ENCODE measurements at places on chromosomes 5 and 9.

DNA sequence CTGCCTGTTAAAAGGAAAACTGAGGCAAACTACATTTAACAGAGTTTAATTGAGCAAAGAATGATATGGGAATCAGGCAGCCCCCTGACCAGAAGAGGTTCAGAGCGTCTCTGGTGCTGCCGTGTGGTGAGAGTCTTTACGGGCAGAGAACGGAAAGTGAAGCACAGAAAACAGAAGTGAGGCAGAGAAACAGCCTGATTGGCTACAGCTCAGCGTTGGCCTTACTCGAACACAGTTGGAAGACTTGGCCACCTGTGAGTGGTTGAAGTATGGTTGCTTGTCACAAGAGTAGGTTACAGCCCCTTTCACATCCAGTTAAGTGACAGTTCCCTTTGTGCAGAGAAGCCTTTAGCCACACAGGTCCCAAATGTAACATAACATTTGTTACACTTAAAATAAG lies 16.9 kb upstream of the FBP1 start:
- DNase-seq, result no peak

DNA sequence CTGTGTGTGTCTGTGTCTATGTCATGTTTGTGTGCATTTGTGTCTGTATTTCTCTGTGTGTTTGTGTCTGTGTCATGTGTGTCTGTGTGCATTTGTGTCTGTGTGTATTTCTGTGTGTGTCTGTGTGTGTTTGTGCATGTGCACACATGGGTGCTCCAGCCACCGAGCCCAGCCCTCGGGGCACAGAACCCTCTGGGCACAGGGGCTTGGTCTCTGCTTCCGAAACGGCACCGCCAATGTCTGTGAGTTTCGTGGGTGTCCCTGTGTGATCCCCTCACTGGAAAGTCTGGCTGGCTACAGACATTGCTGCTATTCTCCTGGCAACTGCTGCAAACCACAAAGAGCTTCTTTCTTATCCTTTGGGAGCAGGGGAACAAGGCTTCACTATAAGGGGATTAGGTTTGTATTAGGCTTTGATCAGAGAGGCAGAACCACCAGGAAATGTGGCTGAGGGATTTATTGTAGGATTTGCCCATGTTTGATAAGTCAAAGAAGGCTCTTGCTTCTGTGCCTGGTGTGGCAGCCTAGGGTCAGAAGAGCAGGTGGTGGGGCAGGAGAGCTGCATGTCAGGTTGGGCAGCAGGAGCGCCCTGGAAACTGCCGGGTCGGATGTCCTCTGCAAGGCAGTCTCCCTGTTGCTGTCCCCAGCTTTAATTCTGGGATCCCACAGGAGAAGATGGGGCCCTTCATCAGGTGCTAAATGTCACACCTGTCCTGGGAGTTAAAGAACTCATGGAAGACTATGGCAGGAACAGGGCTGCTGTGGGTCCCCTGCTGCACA lies 39.6 kb upstream of the FCN1 start:
- DNase-seq, result no peak

DNA sequence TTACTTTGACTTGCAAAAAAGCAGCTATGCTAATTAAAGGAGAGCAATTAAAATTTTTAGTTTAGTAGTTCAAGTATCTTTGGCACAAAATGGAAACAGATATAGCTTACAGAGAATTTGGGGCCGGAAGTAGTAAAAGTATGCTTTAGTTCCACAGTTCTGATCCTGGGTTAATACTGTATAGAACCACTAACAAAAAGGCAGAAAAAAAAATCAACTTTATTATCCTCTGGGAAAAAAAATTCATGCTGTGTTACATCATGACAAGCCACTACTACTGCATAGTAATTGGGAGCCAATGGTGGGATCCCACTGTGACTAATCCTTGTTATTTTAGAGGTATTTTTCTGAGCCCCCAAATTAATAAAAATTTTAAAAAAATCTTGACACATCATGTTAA lies 246.8 kb upstream of the PRDM9 start:
- no peak for DNase-seq

DNA sequence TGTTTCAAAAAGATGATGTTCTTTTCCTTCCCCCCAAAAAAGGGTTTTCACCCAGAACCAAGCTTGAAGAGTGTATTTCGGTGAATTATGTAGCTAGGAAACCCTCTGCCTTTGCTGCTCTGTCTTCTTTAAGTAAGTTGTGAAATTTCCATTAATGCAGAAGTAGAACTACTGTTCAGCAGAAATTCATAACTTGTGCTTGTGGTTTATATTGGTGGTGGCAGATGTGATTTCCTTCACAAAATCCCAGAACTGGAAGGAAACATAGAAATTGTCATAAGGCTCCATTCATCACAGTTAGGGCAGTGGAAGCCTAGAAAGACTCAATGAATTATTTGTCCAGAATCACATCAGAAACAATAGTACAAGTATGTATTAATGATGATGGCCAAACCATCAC lies 42.1 kb upstream of the DAB2 start:
- DNase-seq, result no peak

GRCh38 chr5:137847687-137848086 lies 20.0 kb upstream of the MYOT start:
- DNase-seq, result no peak

DNA sequence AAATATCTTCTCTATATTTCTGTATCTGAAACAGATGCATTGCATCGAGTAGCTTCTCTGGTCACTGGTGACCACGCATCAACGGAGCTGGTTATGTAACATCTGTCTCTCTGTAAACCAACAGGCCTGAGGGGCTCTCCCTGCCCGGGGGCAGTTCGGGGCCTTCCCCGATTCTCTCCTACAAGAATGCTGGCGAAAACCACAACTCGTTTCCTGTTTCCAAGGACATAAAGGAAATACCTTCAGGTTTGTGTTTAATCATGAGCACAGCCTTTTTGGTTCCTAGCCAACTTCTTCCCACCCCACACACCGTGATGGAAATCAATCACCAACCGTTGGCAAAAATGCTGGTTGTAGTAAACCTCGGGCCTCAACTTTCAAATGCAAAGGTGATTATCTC lies 25.1 kb downstream of the GDNF start:
- DNase-seq, result no peak

GRCh38 chr5:168039566-168040248 lies 251.7 kb upstream of the WWC1 start:
- no peak for DNase-seq

GRCh38 chr9:131516100-131516499 lies 13.4 kb downstream of the POMT1 start:
- DNase-seq, result no peak

DNA sequence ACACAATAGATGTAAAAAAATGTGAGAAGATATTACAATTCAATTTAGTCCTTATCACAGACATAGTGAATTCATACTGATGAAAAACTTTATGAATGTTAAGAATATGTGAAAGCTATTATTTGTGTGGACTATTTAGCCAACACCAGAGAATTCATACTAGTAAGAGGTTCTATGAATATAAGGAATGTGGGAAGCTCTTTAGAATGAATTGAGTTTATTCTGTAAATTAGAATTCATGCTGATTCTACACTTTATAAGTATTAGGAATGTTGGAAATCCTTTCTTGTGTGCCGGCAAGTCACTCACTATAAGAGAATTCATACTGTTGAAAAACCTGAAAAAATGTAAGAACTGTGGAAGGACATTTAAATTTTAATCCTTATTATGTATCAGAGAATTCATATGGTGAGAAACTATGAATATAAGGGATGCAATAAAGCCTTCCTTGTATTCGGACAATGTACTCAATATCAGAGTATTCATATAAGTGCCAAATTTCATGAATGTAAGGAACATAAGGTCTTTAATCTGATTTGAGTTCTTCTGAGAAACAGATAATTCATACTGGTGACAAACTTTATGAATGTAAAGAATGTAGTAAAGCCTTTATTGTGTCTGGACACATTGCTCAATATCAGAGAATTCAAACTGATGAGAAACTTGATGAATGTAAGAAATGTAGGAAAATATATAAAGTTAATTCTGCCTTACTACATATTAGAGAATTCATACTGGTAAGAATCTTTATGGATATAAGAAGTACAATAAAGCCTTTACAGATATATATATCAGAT lies 21.6 kb upstream of the PCDHA1 start:
- no peak for DNase-seq

DNA sequence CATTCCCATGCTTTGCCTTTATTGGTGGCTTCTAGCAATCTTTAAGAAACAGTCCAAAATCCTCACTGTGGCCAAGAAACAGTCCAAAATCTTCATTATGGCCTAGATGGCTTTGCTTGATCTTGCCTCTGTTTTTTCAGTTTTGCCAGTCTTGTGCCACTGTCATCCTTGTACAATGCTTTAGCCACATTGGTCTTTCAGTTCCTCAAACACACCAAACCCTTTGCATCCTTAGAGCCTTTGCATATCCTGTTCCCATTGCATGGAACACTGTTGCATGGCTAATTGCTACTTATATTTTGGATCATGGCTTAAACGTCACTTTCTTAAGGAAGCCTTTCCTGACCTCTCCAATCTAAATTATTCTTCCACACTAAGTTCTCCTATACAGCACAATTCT lies 22.1 kb downstream of the MRRF start:
- no peak for DNase-seq
